ENCODE measurements at places on chromosomes 11 and 22.

DNA sequence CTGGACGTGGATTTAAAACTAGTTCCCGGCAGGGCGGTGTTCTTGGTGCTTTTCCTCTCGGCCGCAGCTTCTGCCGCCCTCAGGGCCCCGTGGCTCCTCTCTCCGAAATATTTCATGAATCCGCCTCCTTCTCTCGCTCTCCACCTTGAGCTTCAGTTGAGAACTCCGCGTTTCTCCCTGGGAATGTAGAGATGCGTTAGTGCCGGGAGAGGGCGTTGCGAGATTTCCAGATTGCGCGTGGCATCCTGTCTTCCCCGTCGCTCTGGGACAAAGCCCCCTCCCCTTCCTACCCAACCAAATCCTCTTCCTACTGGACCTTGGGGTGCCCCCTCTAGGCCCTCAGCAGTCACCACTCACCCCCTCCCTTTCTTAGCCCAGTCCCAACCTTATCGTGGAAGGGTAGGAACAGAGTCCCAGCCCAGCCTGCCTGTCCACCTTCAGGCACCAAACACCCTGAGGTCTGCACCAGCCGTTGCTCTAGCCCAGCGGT lies 15.5 kb upstream of the RAC2 start:
- no peak for DNase-seq

DNA sequence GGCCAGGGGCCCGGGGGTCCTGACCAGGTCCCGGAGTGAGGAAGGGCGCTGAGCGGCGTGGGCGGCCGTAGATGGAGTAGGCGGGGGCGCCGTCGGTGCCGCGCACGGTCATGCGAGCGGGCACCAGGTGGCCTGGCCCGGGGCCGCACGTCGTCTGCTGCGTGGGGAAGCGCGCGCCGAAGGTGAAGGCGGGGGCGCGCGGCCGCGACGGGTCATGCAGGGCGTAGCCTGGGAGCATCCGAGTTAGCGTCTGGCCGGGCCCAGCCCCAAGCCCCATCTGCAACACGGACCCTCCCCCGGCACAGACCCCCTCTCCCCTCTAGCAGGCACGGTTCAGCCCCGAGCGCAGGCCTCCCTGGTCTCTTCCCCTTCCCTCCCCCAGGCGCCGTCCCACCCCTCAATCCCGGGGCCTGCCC lies 1.7 kb upstream of the TYMP start:
- DNase-seq, result peak; percentile 64

- DNase-seq, result no peak
Measured at GRCh38 chr11:16110886-16111285, 245.5 kb downstream of the SOX6 start.

DNA sequence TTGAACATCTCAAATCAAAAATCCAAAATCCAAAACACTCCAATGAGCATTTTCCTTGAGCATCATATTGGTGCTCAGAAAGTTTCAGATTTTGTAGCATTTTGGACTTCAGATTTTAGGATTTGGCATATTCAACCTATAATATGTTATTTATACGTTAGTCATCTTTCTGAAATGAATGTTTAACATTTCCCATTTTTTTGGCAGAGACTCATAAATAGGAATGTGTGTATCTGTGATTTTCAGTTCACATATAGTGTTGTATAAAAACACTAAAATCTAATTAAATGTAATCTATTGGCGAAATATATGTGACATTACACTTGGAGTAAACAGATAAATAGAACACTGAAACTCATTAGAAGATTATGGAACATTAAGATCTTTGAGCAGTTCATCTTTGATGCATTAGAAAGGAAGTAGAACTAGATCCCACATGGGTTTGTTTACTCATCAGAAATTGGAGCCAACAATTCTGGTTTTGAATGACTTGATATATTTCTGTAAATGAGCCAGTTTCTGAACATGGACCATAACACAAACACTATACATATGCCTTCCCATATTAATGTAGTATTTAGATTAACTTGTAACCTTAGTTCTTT lies 153.1 kb downstream of the UVRAG start:
- no peak for DNase-seq

- no peak for DNase-seq
Measured at GRCh38 chr11:60897496-60897895, 8.9 kb downstream of the PRPF19 start.

DNA sequence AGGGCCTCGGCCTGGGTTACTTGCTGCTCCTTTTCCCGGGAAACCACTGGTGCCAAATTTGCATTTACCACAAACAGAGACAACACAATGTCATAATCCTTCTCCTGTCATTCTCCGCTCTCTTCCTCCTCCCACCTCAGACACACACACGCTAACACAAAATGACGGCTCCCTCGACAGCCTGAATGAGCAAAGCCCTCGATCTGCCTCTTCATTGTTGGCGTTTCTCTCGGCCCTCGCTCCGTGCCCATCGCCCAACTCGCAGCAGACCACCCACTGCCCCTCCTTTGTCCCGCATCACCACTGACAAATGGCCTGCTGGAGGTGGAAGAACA lies 12.5 kb upstream of the TCF20 start:
- no peak for DNase-seq

DNA sequence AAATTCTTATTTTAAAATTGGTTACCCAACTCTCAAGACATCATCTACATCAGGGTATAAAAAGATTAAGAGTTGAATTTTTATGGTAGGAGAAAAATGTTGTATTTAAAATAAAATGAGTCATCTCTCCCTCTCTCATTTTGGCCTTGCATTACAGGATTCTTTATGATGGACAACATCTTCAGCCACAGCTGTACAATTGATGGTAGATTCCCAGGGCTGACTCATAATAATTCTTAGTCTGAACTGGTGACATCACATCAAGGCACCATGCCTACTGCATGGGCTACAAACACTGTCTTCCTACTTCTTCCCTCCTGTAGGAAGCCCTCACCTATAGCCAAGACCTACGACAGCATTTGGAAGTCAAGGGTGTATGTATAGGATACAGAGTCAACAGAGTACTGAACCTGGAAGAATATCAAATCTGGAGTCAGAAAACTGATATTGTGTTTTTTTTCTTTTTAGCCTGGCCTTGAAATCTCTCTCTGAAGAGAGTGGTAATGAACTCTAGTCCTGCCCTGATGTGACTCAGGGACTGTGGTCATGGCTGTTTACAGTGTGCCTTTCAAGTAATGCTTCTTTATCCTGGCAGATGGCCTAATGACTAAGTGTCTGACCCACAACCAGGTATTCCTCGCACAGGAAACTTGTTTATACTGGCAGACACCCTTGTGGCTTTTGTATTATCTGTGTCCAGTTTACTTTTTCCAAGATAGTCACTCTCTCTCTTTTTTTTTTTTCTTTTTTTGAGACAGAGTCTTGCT lies 32.5 kb downstream of the MRGPRX2 start:
- DNase-seq, result no peak

- no peak for DNase-seq
Measured at GRCh38 chr11:65571940-65572339, 398 bp upstream of the FAM89B start.

- no peak for DNase-seq
Measured at GRCh38 chr22:20494978-20495860, at the start of gene KLHL22. Gene KLHL22 (minus strand): TSS chr22:20495795. CDS start chr22:20489211, 6,584 bp downstream.

- DNase-seq, result no peak
Measured at GRCh38 chr11:329886-330253, 9.2 kb upstream of the IFITM3 start.

GRCh38 chr11:72229336-72229924 lies 4.9 kb downstream of the INPPL1 start:
- DNase-seq, result no peak

DNA sequence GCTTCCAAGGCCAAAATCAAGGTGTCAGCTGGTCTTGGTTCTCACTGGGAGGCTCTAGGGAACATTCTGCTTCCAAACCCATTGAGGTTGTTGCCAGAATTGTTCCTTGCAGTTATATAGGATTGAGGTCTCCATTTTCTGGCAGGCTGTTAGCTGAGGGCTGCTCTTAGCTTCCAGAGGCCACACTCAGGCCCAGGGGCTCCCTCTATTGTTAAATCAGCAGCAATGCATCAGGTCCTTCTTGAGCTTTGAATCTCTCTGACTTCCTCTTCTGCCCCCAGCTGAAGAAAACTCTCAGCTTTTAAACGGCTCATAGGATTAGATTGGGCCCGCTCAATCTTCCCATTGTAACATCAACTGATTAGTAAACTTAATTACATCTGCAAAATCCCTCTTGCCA lies 39.3 kb upstream of the BSX start:
- DNase-seq, result no peak

- no peak for DNase-seq
Measured at GRCh38 chr11:128151338-128151737, 436.0 kb downstream of the ETS1 start.

DNA sequence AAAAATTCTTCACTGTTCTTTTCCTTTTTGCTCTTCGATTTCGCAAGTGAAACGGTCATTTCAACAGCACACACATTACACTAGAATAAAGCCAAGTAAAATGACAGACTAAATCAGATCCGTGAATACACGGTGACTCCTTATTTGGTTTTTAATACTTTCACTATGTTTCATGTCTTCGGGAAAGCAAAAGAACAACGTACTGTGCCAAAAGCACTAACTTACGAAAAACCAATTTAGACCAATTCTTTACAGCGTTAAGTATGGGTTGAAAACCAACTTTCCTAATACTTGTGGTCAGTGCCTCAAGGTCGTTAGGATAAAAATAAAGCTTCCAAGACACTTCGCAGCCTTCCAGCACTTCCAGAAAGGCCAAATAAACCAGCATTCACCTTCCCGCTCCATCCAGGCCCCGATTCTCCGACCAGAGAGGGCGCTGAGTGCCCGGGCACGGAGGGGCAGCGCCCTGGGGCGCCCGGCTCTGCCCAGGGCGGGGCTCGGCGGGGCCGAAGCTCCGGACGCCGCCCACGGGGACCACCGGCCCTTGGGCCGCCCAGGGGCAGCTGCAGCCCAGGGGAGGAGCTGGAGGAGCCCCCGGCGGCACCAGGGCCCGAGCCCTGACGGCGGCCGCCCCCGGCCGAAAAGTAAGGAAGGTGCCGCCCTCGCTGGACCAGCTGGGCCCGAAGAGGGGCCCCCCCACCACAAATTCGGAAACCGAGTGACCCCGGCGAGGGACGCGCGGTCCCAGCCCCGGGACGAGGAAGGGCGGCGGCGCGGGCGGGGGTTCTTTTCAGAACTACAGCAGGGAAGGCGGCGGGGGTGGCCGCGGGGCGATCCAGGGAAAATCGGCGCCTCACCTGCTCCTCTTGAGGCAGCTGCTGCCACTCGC lies 499 bp downstream of the ATL3 start:
- peak; percentile 76 for DNase-seq

- DNase-seq, result no peak
Measured at GRCh38 chr22:38832005-38832978, 11.5 kb downstream of the NPTXR start.

GRCh38 chr22:24146791-24147353 lies 34.4 kb upstream of the SUSD2 start:
- DNase-seq, result peak; percentile 57

GRCh38 chr11:70788248-70789022 lies 390.1 kb downstream of the CTTN start:
- no peak for DNase-seq

- no peak for DNase-seq
Measured at GRCh38 chr11:102749101-102749722, 24.5 kb upstream of the MMP8 start.

GRCh38 chr11:122383186-122383585 lies 267.2 kb upstream of the BLID start:
- no peak for DNase-seq

DNA sequence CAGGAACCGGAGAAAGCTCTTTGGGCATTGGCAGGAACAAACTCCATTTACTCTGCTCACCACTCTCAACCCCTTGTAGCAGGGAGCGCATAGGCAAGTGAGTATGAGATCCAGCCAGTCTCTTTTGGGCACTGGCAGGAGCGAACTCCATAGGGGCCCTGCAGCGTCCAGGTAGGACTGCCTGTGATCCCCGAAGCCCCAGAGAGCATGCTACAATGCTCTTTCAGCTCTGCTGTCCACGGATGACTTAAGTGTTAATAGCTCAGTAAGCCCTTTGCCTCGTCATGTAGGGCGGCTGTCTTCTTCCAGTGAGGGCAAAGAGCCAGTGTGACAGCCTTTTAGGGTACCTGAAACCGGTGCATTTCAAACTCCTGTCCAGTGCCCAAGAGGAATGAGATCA lies 1525.6 kb upstream of the RAG2 start:
- DNase-seq, result no peak

- DNase-seq, result no peak
Measured at GRCh38 chr11:78397398-78397797, 20.2 kb downstream of the GAB2 start.

DNA sequence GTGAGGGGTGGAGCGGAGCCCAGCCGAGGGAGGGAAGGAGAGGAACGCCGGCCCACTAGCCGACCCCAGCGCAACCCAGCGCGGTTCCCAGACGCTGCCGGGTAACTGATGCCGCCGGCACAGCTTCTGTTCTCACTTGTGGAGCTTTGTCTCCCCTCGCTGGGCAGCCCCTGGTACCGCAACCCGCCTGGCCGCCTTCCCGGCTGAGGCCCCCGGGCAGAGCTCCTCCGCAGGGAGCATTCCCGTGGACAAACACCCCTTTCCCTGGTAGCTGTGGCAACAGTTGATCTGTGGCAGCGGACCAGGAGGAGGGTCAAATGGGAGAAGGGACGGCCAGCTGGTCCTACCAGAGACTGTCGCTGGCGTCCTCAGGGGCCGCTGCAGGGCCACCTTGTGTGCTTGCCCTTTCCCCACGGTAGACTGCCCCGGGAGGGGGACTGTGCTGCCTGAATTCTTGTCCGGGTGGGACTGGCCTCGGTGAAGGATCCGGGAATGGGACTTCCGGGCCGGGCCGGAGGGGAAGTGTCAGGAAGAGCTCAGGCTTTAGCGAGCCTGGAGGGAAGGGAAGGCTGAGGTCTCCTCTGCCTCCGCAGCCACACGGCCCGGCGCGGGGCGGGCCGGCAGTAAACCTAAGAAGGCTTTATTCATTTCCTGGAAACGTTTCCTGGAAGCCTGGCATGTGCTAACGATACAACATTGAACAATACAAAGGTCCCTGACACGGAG lies 468.0 kb downstream of the OPCML start:
- peak; percentile 24 for DNase-seq

DNA sequence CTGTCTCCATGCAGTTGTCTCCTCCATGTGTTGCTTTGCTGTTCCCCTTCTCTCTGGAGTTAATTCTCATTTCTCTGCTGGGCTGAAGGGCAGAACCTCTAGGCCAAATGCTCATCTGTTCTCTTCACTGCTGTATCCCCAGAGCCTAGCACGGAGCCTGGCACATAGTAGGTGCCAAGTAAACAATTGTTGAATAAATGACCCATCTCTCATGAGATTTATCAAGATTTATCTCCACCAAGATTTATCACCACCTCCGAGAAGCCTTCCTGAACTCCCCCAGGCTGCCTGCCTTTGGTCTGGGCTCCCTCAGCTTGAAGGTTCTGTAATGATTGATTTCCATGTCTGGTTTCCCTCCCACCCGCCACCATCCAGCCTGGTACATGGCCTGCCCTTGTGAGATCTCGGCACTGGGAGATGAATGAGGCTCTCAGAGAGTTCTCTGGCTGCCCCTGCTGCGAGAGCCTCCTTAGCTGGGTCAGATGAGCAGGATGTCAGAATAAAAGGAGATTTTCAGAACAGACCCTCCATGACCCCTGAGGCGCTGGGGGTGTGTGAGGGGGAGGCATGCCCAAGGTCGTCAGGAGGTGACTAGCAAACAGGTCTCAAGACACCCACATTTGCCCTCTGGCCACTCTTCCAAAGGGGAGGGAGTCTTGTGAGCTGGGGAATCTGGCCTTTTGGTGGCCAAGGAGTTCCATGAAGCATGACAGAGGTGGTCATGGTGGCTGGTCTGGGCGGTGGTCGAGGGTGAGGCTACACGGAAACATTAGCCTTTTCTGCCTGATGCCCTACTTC lies 2.4 kb upstream of the GDPD5 start:
- no peak for DNase-seq

All from left colon (tissue), 2 donors.